ENCODE measurements at places on chromosomes 2 and 18.

- DNase-seq = no peak
Measured at GRCh38 chr2:191316246-191316994, 71.2 kb downstream of the MYO1B start.

DNA sequence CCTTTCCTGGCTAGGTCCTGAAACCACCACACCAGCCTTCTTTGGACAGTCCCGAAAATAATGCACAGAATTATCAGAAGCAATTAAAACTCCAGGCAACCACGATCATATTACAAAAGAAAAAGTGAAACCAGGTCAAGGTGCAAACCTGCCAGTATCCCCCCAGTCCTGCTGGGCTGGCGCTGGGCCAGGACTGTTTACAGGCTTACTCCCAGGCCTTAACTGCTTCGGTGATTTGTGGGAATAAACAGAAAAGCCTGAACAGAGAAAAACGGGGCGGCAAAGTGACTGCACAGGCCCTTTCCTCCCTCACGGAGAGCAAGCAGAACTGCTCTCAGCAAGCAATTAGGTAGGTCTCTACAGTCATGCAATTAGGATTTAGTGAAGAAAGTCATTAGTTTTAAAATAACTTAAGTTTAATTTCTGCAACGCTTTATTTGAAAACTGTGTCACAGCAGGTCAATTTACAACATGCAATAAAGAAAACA lies 1.3 kb downstream of the HDAC4 start:
- peak; percentile 20 for DNase-seq

DNA sequence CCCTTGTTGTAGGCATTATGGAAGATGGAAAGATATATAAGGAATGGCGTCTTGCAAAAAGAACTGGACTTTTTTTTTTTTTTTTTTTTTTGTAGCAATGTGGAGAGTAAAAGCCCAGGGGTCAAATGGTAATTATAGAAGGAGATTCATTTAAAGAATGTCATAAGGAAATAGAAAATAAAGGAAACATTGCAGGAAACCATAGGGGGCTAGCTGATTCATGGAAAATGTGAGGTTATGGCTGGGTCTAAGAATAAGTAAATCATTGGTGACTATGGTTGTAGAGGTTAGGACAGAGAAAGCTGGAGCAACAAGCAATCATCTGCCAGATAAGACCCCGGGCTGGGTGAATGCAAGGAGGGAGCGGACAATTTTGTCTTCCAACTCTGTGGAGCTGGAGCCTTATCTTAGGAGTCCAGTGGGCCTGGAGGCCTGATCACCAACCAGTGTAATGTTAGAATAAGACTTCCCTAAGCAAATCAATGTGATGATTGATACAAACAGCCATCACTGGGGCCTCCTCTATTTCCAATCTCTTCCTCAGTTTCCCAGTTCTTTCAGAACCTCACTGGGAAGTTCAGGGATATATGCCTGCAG lies 201.2 kb upstream of the TNP1 start:
- DNase-seq = no peak

DNA sequence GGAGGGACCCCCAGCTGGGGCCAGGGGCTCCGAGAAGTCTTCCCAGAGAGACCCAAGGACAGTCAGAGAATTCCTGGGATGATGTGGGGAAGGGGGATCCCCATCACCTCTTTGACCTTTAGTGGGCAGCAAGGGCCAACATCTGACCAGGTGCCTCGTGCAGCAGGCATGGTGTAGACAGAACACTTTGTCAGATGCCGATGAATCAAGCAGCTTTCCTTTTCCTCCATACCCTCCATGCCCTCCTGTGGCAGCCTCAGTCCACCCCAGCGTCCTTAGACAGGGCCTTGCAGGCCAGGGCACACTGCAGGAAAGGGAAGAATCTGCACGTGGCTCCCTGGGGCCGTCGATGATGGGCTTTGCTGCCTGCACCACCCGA lies 26.3 kb downstream of the GPR55 start:
- no peak for DNase-seq

DNA sequence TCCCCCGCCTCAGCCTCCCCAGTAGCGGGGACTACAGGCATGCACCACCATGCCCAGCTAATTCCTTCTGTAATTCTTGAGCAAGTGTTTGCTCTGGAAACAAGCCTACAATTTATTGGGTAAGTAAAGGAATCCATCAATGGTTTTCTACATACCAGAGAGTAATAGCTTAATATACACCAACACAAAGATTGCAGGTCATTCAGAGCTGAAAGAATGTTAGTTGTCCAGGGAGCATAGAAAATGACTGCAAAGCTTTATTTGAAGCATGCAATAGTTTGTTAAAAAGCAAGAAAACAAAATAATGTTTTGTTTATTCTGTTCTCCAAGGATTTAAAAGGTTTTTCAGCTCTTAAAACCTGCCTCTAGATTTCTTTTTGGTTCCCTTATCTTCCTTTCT lies 5.6 kb downstream of the IDH1 start:
- DNase-seq = no peak

DNA sequence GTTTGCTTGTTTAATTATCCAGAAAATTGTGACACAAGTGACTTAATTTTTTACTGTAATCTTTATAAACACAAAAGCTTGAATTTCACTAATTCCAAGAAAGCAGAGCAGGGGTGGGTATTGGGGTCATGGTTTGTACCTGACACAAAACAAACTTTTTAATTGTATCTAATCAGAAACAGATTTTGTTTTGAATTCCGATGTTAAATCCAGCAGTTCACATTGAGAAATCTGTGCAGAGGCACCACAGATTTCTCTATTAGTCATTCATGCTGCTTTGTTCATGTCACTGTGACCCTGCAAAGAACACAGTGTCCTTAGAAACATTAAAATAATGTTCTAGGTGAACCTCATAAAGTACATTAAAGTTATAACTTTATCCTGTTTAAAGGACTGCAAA lies 443.4 kb downstream of the NYAP2 start:
- DNase-seq = no peak

GRCh38 chr2:170770606-170771420 lies 635 bp downstream of the ERICH2 start:
- DNase-seq = peak; percentile 81

GRCh38 chr2:165561516-165561915 lies 92.0 kb downstream of the CSRNP3 start:
- no peak for DNase-seq

- DNase-seq = no peak
Measured at GRCh38 chr18:44922968-44923367, 242.3 kb downstream of the SETBP1 start.

- DNase-seq = peak; percentile 84
Measured at GRCh38 chr2:86368161-86368824, 30.9 kb upstream of the REEP1 start.

DNA sequence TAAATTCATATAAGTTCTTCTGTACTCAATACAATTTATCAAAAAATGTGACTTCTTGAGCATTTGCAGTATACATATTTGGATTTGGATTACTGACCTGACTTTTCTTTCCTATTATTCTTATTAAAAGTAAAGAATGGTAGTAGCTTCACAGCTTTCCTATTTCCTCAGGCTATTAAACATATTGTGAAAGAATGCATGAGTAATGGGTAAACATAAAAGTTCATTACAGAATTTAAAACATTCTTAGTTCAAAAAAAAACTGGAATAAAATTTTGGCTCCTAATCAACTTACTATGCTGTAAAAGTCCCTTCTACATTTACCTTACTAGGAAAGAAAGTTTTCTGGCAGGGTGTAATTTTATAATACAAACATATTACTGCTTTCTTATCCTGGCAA lies 27.3 kb upstream of the C2orf66 start:
- DNase-seq = no peak

DNA sequence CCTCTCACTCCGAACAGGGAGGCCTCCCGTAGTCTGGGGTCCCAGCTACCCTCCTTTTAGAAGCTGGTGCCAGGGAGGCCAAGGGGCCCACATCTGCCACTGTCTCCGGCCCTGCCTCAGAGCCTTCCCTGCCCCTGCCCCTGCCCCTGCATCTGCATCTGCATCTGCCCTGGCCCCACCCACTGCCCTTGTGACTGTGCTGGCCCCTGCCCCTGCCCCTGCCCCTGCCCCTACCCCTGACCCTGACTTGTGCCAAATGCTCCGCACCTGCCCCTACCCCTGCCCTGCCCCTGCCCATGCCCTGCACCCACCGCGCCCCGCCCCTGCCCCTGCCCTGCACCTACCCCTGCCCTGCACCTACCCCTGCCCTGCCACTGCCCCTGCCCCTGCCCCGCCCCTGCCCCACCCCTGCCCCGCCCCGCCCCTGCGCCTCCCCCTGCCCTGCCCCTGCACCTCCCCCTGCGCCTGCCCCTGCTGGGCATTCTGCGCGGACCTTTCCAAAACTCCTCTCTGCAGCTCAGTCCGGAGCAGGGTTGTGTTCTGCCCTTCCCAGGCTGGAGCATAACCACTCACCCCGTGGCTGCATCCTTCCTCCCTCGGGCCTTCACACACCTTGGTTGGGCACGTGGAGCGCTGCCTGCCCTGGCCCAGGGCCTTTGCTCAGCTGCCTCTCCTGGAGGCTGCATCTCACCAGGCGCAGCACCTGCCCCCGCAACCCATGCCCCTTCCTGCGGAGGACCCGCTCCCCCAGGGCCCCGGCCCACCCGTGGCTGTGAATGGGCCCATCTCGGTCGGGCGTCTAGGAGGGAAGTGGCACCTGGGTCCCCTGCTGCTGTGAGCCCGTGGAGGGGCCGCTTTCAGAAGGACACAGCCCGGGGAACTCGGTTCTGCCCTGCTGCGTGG lies 5.4 kb downstream of the SNTG2 start:
- DNase-seq = no peak

DNA sequence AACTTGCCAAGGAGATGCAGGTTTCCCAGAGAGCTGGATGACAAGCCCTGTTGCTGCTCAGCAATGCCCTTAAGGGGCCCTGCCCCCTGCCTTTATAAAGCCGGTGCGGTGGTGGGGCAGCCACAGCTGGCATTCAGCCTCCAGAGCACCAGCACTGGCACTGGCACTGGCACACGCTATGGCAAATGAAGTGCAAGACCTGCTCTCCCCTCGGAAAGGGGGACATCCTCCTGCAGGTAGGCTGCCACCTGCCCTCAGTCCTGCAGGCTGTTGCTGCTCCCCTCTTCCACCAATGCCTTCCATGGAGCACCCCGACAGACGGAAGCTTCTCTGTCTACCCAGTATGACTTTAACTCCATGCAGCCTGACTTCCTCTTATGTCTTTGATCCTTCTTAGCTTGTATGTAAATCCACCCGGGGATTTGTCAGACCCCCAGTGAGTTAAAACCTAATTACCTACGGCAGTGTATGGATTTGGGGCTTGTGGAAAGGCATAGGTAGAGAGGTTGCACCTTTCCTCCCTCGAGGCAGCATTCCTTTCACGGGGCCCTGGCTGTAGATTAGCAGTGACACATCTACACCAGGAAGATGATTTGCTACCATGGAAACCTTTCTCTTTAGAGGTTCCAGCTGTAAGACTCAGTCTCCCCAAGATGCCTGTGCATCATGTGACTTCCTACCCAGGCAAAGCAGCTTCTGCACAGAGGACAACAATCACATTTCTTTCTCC lies at the start of gene DAPL1:
Gene DAPL1, plus strand, starts transcription at position 123 of the 730 bp plus-strand sequence. Its CDS starts 56 bp downstream, at position 179.
- DNase-seq = no peak

DNA sequence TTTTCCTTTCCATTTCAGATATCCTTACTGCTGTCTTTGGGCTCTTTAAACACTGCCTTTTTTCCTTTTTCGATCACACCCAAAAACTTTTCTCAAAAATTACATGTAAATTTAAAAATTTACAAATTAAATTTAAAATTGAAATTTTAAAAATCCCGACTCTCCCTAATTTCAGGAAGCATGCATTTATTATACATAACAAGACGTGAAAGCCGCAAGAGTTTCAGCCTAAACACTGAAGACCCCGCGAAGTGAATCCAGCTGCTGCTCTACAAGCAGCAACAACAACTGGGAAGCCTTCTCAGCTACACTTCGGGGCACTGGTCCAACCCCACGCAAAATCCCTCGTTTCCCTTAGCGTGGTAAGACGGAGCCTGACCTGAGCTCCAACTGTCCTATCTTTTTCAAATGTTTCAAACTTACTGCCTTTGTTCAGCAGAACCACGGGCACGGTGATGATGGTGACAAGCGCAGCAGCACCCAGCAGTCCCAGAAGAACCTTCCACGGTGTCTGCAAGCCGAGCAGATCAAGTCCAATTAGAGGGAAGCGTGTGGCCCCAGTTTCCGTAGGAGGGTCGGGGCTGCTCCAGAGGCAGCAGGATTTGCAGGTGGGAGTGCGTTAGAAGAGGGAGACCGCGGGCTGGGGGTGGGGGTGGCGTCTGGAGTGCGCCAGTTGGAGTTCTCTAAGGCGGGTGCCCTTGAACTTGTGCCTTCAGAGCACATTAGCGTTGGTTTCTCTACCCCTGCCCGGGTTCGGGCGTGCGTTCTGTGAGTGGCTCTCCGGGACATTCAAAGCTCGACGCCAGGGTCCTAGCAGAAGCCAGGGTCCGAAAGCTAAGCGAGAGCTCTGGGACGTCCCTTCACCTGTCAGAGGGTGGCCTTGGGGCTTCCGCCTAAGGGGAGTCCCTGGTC lies 783 bp downstream of the DPP4 start:
- DNase-seq = peak; percentile 6

DNA sequence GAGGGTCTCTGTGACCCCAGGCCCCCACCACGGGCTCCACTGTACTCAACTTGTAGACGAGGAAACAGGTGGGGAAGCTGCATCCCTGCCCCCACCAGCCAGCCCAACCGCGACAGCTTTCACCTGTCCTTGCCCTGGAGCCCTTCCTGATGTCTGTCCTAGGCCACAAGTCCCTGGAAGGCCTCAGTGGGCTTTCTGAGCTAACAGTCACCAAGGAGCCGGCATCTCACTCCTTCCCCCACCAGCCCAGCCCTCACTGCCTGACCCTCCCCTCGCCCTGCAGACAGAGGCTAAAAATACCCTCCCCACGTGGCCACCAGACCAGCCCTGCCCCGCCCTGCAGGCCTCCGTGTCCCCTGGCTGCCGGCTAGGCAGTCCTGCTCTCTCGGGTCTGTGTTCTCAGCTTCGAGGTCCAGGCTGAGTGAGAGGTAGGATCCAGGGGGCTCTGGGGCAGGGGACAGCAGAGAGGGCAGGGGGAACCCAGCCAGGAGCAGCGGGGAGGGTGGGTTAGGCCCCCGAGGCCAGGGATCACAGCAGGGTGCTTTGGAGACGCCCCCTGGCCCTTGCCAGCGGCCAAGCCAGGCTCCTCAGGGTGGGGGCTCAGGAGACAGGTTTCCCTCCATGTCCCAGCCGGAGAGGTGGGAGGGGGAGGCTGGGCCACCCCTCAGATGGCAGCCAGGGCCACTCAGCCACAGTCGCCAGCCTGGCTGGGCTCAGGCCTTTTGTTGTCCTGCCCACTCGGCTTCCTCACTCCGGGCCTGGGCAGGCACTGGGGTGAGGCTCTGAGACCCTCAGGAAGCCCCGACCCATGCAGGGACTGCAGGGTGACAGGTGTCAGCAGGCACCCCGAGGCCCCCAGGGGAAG lies at the start of gene KLHL30:
Gene KLHL30, plus strand, starts transcription at position 338 of the 865 bp plus-strand sequence. CDS start 2,087 bp downstream, outside the sequence.
- DNase-seq = no peak

Measured in germinal center (tissue), 1 donor.